DMS79 (cell line): ENCODE measurements at places on chromosomes 13 and 19.

DNA sequence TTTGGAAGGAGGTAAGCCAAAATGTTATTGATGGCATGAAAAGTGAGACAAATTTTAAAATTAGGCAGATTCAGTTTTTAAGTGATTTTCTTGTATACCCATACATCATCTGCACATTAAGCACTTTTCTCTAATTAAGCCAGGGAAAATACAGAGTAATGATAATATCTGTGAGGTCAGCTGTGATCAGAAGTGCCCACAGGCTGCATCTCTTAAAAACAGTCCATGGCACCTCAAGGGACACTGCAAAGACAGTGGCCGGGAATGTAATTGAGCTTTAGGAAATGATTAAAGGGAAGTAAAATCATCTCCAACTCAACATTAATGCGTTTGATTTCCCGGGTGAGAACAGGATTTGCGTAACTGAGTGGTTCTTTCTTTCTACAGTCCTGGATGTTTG, 2.0 kb downstream of the COL4A1 start:
- no peak for DNase-seq

DNA sequence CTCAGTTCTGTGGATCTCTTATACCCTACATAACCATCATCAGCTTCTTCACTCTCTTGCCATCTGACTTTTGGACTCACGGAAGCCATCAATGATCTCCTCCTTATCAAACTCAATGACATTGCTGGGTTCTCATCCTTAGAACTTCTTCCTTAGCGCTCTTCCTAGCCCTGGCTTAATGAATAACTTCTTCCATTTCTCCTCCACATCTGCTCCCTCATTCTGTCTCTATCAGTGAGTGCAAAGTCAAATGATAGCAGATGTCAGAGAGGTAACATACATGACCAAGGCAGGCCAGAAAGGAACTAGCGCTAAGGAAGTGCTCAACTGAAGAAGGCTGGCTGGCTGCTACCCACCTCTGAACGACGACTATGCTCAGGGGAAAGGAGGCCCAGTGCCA, 449.8 kb downstream of the COG6 start:
- DNase-seq: no peak

DNA sequence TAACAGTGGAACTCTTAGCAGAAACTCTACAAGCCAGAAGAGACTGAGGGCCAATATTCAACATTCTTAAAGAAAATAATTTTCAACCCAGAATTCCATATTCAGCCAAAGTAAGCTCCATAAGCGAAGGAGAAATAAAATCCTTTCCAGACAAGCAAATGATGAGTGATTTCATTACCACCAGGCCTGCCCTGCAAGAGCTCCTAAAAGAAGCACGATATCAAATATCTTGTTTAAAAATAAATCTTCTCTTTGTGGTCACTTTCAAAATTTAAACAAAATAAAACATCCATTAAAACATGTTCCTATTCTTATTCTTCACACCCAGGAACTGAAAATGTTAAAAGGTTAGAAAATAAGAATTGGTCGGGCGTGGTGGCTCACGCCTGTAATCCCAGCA, 13.7 kb downstream of the MICU2 start:
- DNase-seq: no peak

DNA sequence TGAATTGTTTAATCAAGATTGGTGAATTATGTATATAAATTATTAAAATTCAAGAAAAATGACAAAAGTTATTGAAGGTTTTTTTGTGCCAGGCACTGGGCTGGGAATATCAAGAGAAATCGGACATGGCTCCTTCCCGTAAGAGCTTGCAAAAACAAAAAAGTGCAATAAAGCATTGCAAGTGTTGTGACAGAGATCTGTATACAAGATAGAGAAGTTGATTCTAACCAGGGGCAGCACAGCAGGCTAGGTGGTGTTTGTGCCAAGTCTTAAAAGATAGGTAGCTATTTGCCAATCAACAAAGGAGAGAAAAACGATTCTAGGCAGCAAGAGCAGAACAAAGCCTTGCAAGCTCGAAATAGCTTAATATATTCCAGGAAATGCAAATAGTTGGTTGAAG, 123.7 kb upstream of the WASF3 start:
- DNase-seq: no peak

DNA sequence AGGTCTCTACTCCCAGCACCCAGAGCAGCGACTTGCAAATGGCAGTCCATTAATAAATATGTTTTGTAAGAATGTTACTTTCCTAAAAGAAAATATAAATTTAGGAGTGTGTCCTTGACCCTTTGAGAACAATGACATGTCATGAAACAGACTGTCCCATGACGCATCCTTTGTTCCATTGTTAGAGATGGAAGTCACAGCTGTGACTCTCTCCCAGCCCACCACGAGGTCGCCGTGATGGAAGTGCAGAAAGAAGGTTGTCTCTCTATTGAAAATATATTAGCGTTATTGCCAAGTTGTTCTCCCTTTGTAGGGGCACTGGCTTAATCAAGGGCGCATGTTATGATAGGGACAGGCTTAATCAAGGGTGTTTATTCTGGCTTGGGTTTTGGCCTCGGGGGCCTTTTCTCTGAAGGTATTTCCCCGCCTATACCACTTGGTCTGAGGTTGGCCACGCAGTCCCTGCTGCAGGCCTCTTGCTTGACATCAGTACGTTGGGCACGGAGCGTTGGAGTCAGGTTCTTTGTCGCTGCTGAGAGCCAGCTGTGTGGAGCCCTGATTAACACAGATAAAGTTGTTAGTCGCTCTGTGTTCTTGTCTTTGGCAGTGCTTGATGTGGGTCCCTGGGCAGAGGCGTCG, 126.7 kb upstream of the ZNF536 start:
- DNase-seq: no peak

- DNase-seq: no peak
Measured at GRCh38 chr19:48861313-48861712, 7.1 kb downstream of the PLEKHA4 start.

DNA sequence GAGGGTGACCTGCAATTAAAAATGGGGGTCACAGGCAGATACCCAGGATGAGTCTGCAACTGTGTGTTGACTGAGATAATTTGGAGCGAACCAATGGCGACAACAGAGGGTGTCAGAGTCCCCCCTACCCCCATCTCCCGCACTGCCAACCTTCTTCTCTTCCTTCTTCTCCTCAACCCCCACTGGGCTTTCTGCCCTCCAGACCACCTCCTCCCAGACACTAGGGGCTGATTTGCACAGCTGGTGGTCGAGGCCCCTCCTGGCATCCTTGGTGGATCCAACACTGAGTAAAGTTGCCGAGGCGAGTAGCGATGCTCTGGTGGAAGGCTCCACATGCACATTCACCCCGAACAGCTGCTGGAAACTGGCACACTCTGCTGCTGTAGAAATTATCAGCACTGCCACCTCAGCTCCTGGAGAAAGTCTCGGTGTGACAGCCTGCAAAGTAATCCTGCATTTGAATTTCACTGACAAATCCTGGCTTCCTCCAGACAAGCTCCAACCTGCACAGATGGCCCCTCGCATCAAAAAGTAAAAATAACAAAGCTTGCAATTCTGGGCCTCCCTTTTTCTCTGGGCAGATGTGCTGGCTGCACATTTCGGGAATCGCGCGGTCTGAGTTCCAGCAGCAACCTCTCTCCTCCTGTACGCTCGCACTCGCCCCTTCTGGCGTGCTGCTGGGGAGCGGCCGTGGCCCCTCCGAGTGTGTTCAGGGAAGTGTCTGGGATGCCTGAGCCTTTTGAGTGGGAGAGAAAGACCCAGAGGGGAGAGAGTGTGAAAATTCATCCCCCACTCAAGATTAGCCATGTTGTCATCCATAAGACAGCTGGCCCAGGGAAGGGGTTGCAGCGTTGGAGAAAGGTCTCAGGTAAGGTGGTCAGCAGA, 28.5 kb downstream of the CCNE1 start:
- DNase-seq: no peak

GRCh38 chr13:40145139-40145538, 489.7 kb downstream of the COG6 start:
- no peak for DNase-seq

GRCh38 chr19:46250076-46250735, 20.7 kb downstream of the IGFL1 start:
- DNase-seq: no peak
